ENCODE measurements at places on chromosomes 3 and 15.
A peak's percentile ranks its signal among the peaks of the same experiment; 100 is the strongest.

DNA sequence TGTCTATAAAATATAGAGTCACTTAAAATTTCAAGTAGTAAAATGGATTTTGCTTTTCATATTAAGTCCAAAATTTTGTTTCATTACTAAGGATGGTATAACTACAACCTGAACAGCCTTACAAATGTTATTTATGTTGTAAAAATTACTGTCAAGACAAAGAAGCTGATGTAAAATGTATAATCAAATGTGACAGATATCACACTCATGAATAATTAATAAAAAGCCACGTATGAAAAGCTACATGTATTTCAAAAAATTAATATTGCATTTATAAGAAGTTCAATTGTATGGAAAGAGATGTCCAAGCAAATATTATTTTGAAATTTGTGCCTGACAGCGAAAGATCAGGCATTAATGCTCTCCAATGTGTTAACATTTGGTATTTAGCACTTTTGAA lies 48.9 kb downstream of the KBTBD8 start:
- no peak for DNase-seq

DNA sequence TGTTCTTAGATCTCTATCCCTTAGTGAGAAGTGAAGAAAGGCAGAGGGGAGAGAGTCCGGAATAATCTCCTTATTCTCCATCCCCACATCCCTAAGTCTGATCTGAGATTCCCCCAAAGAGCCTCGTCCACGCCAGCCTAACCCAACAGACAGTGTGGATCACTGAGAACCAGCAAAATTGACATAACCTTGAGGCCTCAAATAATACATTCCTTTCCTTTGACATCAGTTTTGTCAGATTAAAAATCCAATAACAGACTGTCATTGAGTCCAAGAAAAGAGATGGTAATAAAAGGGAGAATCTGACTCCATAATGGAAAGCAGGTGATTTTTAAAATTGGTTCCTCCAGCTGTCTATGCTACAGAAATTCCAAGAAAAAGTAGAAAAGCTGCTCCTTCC lies 7.7 kb upstream of the SIAH2 start:
- DNase-seq = no peak

- DNase-seq = no peak
These were observed 292 bp downstream of the USP4 start for GRCh38 chr3:49339581-49339940.

DNA sequence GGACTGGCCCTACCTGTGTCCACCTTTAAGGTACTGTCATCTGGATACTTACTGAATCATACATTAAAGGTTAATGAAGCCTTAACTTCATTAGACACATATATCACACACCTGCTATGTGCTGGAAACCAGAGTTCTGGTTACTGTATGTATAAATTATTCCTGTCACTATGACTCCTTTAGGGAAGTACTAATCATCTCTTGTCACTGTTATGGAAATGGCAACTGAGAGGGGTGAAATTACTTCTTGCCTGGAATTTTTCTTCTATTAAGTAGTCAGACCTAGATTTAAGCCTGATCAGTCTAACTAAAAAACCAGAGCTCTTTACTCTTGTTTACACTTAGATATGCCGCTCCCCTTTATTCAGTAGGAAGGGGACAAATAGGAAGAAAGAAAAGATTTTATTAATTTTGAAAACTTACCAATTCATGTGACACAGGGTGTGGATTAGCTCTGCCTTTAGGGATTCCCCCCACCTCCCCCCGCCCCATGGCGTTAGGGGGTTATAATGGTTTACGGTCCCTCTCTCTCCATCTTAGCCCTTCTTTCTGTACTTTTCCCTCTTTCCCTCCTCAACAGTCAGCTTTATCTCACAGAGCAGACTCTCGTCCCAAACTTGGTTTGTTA lies 152.5 kb downstream of the KLHL25 start:
- DNase-seq = no peak

DNA sequence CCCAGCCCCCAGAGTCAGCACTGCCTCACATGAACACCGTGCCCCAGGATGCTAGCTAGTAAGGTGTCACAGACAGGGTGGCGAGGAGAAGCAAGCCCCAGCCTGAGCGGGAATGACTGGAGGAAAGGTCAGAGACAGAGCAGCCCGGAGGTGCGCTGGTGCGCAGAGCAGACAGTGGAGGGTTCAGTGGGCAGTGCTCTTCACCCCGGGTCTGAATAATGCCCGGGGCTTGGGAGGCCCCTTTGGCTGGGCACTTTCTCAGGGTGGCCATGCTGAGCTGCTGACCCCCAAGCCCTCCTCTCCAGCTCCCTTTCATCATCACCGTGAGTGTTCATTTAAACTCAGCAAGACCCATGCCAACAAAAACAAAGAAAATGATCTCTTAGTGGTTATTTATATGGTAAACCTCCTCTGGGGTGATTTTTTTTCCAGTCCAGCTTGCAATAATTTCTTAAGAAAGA lies 110.8 kb downstream of the VGLL4 start:
- DNase-seq = no peak

DNA sequence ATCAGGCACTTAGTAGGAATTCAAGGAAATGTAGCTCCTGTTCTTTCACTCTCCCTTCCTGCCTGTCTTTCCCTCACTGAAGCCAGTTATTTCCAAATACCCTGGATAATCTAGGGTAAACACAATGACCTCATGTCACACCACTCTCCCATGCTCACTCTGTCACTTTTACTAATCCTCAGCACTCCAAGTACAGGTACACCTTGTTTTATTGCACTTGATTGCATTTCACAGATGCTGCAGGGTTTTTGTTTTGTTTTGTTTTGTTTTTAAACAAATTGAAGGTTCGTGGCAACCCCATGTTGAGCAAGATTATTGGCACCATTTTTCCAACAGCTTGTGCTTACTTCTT lies 40.8 kb downstream of the PPM1L start:
- DNase-seq = no peak

- no peak for DNase-seq
These were observed 248.1 kb upstream of the C2CD4B start for GRCh38 chr15:62413153-62413552.

DNA sequence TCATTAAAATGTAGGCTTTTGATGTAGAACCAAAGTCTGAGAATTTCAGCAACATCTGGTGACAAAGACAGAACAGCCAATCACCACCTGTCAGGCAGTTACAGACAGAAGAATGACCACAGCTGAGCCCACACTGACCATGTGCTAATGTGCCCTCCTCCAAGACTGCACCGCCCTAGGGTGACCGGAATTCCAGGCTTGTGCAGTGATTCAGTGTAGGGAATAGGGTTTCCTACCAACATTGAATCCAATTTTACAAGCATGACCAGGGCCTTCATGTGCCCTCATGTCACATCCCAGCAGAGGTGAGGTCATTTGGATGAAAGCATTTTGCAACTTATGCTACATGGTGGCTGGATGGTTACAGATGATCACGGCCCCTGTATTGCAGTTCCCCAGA lies 412.5 kb downstream of the SOX2 start:
- no peak for DNase-seq

GRCh38 chr3:58899953-58900298 lies 149.9 kb downstream of the CFAP20DC start:
- no peak for DNase-seq

DNA sequence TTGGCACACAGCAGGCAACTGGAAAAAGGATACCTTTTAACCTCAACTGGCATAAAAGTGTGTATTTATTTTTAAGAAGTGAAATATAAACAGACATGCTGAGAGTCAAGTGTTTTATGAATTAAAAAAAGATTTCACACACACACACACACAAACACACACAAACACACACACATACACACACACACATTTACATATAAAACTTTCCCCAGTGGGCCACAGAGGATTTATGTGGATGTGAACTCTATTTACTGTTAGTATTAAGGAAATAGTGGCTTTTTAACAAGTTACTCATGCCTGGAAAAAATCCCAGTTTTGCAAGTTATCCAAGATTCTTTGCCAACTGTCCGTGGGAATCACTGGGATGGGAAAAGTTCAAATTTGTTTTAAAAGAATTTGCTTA lies 725.9 kb upstream of the NR2F2 start:
- no peak for DNase-seq

GRCh38 chr3:193850084-193850619 lies 257.1 kb downstream of the OPA1 start:
- DNase-seq = no peak

DNA sequence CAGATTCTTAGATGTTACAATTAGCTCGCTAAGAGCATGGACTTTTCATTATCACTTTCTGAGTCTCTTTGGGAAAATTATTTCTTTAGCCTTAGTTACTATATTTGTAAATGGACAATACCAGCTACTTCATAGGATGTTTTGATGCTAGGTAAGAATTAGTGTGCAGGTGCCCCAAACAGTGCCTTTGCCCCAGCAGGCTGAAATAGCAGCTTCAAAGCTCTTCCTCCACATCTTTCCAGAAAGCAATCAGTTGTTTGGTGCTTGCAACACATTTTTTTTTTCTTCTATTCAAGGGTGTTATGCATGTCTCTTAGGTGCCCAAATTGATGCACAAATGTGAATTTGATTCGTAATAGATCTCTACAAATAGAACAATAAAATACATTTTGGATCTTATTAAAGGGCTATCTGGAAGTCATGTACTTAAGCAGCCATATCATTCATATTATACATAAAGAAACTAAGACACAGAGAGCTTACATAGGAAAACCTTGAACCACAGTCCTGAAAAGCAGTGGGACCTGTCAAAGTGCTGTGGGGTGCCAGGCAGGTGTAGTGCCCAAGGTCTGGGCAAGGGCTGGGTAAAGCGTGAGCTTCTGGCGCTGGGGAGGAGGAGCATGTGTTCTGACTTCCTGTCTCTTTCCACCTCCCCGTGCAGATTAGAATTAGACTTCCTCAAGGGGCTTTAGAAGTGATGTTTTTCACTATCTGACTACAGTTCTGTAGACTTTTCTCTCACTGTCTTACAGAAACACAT lies 62.9 kb downstream of the FNDC3B start:
- peak; percentile 76 for DNase-seq

DNA sequence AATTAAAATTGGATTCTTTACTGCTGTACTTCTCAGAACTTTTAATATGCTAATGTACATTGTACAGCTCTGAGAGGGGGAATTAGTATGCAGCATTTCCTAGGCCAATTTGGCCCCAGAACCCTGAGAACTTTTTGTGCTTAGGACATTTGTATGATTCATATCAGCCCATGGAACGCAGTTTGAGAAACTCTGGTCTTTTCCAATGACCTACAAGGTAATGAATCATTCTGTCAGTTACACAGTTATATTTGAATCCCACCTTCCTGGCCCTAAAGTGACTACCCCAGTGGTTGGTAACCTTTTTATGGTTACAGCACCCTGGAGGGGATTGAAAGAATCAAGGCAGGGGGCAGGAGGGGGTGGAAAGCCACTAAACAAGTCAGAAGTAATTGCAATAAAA lies 25.6 kb upstream of the KBTBD12 start:
- DNase-seq = no peak

DNA sequence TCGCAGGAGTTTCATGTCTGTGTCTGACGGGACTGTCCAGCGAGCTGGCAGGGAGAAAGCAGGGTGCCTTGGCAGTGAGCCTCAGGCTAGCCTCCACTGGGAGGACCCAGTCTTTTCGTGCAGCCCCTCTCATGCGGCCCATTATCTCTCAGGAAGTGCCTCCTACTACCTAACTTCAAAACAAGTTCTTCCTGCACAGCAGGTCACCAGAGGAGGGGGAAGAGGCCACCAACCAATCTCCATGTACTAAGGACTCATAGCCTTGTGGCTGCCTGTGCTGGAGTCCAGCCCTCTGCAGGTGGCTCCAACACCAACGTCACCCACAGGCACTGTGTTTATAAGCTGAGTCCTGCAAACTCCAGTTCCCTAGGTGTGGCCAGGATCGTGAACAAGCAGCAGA lies 4.8 kb downstream of the VIPR1 start:
- DNase-seq = no peak

DNA sequence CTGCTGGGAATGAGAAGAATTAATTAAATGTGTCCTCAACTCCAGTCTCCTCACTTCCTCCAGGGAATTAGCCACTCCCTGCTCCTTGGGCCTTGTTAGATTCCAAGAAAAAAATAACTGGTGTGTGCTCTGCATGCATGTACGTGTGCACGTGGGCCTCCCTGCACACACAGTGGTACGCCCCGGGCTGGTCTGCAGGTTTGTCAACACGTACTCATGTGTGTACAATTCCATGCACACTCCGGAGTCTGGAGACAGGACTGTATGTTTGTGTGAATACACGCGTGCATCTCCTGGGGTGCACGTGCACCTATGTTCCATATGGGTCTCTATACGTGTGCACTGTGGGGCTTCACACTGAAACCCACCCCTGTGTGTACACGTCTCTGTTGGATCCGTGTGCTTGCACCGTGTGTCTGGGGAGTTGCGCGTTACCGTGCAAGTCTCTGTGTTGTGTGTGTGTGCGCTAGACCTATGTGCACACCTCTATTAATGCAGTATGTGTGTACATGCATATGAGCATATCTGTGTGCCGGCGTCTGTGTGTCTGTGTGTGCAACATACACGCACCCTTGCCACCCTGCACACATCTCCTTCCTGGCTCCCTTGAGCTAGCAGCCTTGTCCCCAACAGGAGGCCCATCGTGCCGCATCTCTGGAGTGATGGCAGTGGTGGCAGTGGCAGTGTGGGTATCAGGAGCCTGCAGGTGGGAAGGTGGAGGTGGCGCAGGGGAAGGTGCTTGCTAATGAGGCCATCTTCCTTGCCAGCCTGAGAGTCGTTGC lies 210.1 kb downstream of the TBC1D2B start:
- DNase-seq = no peak

- DNase-seq = no peak
These were observed 76.7 kb downstream of the MITF start for GRCh38 chr3:69815970-69816369.

DNA sequence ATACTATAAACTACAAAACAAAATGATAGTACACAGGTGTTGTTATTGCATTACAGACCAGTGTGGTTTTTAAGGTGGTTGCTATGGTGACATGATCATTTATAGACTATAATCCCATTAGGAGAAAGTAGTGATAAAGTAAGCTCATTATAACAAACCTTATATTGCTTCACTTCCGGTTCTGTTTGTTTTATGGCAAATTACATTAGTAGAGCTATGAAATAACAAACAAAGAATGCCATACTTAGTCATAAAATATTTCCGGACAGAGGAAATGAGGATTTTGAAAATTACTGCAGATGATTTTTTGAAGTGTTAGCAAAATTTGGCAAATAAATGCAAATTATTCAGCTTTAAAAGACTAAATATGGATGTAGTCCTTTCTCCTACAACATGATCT lies 640.4 kb upstream of the ARPP21 start:
- DNase-seq = no peak

- DNase-seq = no peak
These were observed 166.0 kb upstream of the SATB1 start for GRCh38 chr3:18591120-18591519.

DNA sequence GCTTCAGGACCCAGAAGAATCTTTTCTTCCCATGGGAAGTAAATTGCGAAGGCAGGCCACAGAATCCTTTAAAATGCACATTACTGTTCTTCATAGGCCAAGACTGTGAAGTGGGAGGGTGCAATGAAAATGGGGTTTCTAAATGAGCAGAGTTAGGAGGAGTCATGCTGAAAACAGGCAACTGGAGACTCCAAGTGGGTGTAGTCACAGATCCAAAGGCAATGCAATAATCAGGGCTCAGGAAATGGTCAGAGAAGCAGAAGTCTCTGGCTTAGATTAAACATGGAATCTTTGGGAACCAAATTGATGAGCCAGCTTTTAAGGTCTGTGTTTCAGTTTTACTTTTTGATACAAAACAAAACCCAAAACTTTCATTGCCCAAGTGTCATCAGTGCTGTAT lies 37.6 kb downstream of the HHLA2 start:
- no peak for DNase-seq

All from hematopoietic multipotent progenitor cell treated with erythropoietin and hydrocortisone succinate and interleukin-3 and kit ligand, for 4 days (in vitro differentiated cells).